Activated CD4-positive, alpha-beta T cell treated with anti-CD3 and anti-CD28 coated beads, Interleukin-2, amount 50 U/mL, for 48 hours (primary cell): ENCODE measurements at places on chromosomes 11 and 22.

DNA sequence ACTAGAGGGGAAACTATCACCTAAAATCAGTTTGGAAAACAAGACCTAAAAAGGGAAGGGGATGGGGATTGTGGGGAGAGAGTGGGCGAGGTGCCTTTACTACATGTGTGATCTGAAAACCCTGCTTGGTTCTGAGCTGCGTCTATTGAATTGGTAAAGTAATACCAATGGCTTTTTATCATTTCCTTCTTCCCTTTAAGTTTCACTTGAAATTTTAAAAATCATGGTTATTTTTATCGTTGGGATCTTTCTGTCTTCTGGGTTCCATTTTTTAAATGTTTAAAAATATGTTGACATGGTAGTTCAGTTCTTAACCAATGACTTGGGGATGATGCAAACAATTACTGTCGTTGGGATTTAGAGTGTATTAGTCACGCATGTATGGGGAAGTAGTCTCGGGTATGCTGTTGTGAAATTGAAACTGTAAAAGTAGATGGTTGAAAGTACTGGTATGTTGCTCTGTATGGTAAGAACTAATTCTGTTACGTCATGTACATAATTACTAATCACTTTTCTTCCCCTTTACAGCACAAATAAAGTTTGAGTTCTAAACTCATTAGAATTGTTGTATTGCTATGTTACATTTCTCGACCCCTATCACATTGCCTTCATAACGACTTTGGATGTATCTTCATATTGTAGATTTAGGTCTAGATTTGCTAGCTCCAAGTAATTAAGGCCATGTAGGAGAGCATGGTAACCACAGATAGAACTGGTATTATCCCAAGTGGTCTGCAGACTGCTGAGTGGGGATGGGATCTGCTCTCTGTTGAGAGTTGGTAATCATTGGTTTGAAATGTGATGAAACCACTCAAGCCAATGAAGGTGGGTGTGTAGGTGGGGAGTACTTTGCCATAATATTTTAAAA lies 3.6 kb downstream of the NEAT1 start:
- peak; percentile 48 for DNase-seq

GRCh38 chr22:42397332-42398249 lies 34.6 kb downstream of the NFAM1 start:
- no peak for DNase-seq

DNA sequence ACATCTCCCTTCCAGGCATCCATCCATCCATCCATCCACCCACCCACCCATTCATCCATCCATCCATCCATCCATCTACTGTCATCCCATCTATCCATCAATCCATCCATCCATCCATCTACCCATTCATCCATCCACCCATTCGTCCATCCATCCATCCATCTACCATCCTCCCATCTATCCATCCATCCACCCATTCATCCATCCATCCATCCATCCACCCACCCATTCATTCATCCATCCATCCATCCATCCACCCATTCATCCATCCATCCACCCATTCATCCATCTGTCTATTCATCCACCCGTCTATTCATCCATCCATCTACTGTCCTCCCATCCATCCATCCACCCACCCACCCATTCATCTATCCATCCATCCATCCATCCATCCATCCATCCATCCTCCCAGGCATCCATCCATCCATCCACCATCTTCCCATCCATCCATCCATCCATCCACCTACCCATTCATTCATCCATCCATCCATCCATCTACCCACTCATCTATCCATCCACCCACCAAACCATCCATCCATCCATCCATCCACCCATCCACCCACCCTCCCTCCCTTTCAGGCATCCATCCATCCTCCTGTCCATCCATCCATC lies 33.7 kb downstream of the OSBPL5 start:
- no peak for DNase-seq

DNA sequence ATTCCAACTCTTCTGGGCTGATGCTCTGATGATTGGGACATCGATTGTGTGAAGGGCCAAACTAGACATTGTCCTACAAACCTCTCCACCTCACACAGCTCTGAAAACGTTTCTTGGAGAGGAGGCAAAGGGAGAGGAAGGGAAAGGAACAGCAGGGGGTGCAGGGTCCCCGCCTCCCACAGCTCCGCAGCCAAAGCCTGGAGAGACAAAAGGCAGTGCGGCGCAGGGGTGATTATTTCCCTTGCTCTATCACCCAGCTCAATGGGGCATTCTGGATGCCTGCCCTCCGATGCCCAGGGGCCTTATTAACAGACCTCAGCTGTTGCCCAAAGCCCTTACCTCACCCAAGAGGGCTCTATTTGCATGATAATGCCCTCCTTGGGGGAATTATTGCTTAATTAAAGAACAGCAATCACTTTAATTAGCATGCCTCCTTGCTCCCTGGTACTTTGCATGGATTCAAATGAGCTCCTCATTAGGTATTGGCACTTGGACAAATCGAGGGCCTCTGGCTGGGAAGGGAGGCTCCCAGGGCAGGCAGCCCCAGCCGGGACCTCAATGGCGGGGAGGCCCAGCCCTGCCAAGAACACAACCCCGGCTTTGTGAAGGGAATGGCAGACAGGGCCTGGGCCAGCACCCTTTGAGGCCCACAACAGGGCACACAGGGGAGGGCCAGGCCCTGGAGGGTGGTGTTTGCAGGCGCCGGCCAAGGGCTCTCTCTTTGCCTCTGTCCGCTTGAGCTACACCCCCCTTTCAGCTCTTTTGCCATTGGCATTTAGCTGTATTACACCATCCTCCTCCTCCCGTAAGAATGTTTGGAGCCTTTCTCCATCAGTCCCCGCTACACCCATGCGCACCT lies 19.8 kb upstream of the CDON start:
- DNase-seq: no peak

DNA sequence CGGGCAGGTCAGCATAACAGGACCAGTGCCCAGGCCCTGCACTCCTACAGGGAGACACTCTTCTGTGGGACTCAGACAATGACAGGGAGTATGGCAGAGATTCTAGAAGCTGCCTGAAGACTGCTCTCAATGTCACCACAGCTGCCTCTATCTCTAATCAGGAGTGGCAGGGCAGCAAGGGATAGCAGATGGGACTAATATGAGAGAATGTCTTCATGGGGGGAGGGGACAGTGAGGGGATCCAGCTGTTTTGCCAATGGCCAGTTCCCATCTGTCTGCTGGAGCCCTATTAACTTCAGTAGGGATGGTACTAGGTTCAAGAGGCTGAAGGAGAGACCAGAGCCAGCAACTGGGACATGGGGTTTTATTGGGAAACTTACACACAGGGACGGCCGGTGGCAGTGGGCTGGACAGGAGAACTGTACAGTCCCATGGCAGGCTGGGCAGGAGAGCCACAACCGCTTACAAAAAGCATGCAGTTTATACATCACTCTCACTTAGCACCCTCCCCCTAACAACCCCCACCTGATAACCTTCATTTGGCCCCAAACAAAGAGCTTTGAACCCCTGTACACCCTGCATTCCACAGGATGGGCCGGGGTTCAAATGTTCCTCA lies 2.5 kb upstream of the CD82 start:
- DNase-seq: no peak

DNA sequence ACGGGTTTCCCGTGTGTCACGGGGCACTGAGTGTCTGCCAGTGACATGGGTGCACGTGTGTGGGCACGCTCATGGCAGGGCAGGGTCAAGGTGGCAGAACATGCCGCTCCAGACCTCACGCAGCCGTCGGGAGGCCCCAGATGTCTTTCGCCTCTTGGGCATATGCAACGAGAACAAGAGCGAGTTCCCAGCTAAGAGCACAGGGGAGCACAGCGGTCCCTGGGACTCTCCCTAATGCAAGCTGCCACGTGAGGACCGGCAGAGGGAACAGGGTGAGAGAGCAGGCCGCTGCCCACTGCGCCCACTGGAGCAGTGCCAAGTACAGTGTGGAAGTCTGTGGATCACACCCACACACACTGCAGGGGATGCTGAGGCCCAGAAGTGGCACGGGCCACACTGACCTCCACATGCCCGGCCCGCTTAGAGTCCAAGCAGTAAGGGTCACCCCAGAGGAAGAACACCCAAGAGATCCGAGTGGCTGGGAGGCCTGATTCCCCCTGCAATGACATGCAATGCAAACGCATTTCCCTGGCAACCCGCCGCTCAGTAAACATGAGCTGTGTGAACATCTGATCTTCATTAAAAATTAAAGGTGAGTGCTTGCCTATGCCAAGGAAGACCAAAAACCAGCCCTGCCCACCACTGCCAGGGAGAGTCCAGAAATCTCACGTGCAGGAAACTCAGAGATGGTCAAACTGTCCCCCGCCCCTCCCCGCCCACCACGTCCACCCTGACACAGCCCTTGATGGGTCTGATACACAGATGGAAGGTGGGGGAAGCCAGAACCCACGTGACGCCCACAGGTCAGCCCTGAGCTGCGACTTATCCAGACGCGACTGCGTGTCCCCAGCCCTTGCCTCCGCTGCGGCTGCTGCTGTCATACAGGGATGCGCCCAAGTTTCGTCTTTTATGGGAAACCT lies 11.7 kb downstream of the CERK start:
- DNase-seq: no peak
